Stimulated activated CD4-positive, alpha-beta T cell treated with anti-CD3 and anti-CD28 coated beads, Interleukin-4, amount 100 ng/mL, for 48 hours (primary cell): ENCODE measurements at places on chromosomes 11 and 22.

DNA sequence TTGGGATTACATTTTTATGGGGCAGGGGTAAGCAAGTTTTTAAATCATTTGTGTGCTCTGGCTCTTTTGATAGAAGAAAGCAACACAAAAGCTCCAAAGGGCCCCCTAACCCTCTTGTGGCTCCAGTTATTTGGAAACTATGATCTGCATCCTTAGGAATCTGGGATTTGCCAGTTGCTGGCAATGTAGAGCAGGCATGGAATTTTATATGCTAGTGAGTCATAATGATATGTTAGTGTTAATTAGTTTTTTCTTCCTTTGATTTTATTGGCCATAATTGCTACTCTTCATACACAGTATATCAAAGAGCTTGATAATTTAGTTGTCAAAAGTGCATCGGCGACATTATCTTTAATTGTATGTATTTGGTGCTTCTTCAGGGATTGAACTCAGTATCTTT is 10.1 kb downstream of the RAG1 start:
- DNase-seq: no peak

DNA sequence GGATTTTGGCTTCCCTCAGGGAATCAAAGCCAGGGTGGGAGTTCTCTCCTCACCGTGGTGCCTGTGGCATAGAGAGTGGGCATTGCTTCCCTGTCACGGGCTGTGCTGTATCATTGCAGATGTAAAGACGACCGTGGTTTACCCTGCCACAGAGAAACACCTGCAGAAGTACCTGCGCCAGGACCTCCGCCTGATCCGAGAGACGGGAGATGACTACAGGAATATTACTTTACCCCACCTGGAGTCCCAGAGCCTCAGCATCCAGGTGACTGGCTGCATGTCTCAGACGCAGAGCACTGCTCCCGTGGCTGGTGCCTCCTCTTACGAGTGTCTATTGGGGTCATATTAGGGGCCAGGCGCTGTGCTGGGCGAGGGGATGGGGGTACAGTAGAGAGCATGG is 24.2 kb upstream of the ST3GAL4 start:
- DNase-seq: no peak

DNA sequence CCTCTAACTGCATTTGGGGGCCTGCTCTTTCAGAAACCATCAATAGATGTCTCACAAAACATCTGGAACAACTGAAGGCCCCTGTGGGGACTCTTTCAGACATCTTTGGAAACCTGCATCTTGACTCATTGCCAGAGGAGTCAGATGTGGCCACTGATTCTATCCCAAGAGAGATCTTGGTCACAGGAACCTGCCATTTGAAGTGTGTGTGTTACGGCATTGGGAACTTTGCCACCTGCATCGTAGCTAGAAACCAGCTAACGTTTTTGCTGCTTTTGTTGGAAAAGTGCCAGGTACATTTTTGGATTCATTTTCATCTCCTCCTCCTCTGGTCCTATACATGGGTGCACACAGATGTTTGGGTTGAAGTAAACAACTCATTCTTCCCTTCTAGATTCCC is 4.3 kb downstream of the SRRD start:
- DNase-seq: no peak

DNA sequence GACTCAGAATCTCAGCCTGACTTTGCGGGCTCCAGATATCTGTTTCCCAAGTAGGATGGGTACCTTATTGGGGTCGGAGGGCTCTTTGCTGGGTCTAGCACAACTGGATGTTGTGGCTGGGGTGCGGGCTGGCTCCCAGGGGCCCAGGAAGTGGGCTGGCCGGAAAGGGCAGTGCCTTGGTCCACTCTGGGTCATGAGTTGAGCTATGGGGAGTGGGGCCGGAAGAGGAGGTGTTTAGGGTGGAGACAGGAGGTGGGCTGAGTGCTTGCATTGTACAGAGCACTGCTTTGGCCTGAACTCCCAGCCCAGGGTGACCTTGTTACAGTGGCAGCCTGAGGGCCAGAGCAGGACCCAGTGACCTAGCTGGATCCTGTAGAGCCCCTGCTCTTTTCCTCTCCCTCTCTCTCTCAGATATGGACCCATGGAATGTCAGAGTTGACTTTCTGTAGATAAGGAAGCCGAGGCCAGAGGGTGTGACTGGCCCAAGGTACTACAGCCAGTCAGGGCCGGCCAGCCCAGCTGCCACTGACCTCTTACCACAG is 13.2 kb downstream of the PHLDB1 start:
- DNase-seq: no peak

- no peak for DNase-seq
Observed at GRCh38 chr11:61927501-61927900, 10.1 kb upstream of the RAB3IL1 start.

DNA sequence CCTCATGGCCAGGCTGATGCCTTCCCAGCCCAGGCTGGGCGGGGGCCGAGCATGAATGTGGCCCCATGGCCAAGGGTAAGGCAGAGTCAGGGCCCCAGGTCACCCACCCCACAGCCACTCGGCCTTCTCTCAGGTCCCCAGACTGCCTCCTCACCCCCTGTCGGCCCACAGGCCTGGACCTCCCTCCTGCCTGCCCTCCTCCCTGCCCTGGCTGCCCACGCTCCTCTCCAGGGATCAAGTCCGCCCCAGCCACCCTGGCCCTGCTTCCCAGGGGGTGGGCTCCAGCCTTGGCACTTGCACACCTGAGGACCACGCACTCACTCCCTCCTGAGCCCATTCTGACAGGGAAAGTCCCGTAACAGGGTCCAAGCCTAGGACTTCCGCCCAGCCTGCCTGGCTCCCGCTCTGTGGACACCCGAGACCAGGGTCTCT is 37.8 kb upstream of the TH start:
- no peak for DNase-seq

GRCh38 chr11:37364246-37364839 is 766.3 kb upstream of the RAG2 start:
- DNase-seq: no peak

DNA sequence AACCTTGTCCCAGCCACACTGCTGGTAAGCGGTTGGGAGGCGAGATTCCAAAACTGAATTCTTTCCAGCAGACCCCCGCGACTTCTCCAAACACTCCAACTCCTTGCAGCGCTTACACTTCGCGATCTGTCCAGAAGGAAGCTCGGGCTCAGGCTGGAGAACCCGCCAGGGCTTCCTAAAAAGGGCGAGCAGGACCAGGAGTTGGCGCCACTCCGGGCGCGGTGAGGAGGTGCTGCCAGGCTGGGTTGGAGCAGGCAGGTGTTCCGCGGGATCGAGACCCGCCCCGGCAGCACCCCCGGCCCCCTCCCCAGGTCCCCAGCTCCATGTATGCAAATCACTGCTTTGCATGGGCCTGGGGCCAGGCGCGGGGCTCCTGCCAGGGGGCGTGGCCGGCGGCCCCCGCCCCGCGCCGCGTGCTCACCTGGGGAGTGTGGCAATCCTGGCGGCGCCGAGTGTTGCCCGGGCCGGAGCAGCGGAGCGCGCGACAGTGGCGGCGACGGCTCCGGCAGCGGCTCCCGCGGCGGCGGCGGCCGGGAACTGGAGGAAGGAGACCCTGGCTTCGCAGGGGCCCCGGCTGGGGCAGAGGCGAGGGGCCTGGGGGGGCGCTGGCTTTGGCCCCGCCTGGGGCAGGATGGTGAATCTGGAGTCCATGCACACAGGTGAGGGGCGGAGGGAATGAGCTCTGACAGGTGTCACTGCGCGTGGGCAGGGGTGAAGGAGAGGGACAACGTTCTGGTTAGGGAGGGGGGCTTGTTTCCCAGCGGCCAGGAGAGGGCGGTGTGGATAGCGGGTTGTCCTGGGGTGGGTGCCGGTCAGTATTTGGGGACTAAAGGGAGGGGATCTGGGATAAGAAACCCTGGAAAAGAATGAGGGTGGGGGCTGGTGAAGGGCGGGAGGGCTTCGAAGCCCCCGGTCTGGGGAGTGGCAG is at the start of gene POU2F3:
Gene POU2F3, plus strand, starts transcription at position 428 of the 928 bp plus-strand sequence. Its CDS starts 204 bp downstream, at position 632.
- DNase-seq: no peak

DNA sequence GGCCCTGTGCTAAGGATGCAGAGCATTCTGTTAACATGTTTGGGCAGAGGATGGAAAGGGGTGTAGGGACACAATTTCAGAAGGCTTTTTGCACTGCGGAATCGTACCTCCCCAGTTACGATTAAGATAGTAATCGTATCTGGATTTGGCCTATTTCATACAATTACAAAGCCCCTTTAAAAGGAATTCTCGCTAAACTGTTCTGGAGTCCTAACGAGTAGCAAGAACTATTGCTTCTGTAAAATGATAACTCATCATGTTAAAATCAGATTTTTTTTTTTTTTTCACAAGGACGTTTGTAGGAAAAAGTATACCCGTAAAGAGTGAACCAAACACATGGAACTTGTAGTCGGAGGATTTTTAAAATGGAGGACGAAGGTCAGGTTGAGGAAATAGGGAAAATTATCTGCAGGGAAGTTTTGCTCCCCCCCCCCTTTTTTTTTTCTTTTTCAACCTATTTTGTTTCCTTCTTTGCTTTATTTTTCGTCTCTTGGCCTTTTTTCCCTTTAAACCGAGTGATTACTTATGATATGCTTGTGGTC is 934 bp downstream of the HSD17B12 start:
- DNase-seq: no peak

DNA sequence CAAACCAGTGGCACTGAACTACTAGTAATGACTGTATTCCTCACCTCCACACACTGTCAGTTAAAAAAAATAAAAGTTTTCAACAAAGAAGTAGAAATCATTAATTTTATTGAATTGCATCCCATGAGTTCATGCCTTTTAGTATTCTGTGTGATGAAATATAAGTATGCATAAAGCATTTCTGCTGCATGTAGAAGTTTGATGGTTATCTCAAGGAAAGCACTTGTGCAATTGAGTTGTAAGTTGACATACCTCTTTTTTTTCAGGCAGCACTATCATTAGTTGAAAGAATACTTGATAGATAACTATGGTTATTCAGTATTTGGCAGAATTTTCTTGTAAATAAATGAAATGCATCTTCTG is 104.4 kb downstream of the STIM1 start:
- no peak for DNase-seq

- no peak for DNase-seq
Observed at GRCh38 chr11:94882931-94883330, 90.4 kb downstream of the CWC15 start.

GRCh38 chr11:109507331-109507730 is 85.3 kb downstream of the C11orf87 start:
- no peak for DNase-seq
